SHP77 (cell line): ENCODE measurements at places on chromosomes 4 and X.
A peak's percentile ranks its signal among the peaks of the same experiment; 100 is the strongest.

DNA sequence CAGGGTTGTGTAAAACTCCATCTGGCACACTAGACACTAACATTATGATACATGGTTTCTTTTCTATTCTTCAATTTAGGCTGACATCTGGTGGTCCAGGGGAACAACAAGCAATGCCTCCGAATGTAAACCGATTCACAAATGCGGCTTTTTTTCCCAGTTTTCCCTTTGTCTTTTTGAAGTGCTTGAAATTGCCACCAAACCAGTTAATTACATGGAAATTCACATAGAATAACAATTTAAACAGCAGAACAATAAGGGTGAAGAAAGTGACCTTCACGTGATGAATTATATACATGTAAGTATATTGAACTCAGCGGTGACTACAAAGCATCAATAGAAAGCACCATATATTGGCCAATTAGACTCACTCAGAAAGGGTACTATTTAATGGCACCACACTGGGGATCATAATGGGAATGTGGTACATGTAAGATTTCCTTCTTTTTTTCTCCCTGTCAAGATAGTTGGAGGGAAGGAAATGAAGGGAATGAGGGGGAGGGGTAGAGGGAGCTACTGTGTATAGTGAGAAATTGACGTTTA is 103.9 kb downstream of the MMRN1 start:
- DNase-seq, result no peak

DNA sequence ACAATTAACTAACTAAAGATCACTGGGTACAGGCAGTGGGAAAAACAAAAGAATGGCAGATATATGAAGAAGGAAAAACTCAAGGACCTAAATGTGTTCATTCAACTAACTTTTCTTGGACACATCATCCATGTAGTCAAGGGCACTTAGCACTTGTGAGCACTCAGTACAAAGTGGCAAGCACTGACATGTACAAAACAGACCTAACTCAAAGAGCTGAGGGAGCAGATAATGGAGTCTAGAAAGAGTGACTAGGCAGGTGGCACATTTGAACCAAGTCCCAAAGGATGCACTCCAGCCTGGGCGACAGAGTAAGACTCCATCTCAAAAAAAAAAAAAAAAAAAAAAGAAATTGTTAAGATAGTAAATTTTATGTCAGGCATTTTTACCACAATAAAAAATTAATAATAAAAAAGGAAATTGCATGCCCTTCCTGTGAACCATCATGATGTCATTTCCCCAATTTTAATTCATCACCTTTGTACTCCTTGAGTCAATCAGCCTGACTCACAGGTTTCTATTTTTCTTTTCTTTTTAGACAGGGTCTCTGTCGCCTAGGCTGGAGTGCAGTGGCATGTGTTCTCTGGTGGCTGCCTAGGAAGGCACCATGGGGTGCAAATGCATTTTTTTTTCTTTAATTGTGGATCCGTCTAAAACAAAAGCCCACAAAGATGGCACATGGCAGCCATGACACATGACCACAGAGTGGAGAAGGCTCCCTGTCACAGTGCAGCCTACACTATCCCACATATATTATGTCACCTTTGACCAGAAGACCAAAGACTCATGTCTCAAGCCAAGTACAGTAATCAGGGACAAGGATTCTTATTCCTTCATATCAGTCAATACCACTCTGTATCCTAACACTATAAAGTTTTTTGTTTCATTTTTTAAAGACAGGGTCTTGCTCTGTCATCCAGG is 91.9 kb downstream of the CHST7 start:
- DNase-seq, result no peak

GRCh38 chr4:67049446-67049845 is 495.9 kb downstream of the CENPC start:
- DNase-seq, result no peak

DNA sequence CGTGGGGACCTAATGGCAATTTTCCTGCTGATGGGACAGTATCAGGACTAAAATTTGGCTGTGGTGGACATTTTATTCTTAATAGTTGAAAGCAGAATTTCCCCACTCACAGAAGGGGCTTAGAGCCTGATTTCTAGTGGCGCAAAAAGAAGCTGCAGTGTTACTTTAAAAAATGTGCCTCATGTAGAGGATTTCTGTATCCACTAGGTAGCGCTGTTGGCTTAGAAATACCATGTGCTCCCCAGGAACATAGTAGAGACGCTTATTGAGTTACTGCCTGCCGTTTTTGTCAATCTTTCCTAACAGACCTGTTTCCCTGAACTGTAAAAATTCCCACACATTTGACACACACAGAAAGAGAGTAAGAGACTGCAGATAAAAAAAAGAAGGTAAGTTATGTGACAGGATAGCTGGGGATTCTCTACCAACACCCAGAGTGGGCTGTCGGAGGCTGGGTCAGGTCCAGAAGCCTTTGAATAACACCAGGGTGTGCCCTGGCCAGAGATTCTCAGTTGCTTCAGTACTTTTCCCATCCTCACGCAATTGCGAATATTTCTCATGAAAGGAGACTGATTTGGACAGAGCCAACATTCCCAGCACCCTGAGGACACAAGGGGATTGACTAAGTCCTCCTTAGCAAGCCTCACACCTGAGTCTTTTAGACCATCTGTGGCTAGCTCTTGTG is 88.4 kb downstream of the ZXDA start:
- DNase-seq, result peak; percentile 68

DNA sequence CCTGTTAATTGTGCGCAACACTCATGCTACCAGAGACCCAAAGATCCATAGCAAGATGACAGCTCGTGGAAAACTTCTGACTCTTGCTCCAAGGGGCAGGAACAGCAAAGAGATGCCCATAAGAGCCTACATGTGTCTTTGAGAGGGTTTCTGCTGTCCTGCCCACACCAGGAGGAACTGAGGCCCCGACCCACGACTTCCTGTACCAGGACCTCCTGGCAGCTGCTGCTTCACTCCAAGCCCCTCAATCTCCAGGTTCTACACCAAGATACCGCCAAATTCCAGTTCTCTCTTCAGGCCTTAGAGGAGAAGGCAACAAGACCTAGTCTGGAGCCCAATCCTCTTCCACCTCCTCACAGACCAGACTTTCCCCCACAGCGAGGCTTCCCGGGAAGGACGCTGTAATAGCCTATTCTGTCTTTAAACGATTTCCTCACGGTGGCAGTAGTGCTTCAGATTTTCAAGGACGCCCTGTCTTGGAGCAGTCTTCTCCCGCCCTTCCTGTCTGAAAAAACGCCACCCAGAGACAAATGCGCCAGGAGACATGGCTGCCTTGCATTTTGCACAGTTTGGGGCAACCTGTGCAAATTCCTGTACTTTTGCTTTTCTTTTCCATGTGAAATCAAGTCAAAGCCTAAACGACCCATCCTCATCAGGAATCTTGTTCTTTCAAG is 230.2 kb upstream of the STK26 start:
- DNase-seq, result no peak

- no peak for DNase-seq
Measured at GRCh38 chr4:1170976-1171310, 1.4 kb downstream of the SPON2 start.

- no peak for DNase-seq
Measured at GRCh38 chr4:159791334-159791733, 688.5 kb downstream of the RAPGEF2 start.

DNA sequence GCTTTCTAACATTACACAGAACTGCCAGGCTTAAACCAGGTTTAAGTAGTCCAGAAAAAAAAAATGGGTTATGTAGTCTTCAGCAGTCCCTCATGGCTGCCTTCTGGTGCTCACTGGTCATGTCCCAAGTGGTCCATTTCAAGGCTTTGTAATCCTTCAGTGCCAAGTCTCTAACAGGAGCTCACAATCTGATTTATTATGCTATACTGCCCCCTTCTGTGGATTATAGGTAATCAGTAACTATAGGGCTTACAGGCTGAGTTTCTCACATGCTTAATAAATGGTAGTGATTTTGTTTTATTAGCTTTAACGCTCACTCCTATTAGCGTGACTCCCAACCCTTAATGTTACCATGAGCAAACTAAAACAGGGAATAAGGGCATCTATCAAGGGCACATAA is 92.5 kb upstream of the EDA2R start:
- DNase-seq, result peak; percentile 7

GRCh38 chrX:20767346-20767745 is 500.6 kb upstream of the RPS6KA3 start:
- no peak for DNase-seq

DNA sequence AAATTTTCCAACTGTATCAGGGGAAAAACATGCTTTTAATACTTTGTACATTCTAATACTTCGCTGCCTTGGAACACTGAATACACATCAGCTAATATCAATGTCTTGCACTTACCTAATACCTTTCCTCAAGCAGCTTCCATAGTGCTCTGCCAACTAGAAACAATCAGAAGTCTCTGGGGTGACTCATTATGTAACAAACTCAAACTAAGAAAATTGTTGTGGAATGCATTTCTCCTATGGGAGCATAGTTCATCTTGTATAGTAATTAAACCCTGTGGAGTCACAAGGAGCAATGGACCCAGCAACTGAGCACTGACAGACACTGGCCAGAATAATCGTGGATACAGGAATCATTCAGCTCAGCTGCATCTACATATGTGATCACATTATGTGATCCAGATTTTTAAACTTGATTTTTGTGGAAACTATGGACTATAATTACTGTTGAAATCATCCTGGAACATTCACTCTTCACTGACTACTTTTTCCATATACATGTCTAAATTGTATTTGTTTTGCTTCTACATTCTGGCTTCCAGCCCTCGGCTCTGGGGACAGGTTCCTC is 496.9 kb downstream of the TMA16 start:
- no peak for DNase-seq

GRCh38 chrX:153967536-153968224 is 3.9 kb downstream of the HCFC1 start:
- no peak for DNase-seq

- DNase-seq, result no peak
Measured at GRCh38 chr4:55512922-55513571, 33.7 kb downstream of the CLOCK start.

DNA sequence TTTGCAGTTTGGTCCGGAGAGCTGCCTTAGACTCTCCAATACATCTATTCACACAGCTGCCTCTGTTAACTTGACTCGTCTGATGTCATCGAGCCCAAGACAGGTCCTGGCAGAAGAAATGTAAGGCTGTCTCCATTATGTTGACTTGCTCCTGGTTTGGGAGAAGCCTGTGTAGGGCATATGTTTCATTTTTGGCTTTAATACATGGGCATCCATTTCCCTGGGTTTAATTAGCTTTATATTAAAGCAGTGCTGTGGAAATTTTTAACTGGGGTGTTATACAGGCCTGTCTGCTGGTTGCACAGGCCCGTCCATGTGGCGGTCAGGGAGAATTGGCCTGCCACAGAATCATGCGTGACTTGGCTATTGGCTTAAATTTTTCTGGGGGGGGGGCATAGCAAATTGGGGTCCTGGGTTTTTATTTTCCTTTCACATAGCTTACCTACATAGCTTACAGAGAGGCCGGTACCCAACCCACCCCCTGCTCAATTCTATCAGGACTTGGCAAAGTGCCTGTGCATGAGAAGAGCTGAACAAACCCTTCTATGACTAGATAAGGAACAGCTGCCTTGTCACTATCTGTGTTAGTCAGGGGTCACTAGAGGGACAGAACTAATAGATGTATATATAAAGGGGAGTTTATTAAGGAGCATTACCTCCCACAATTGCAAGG is 123.5 kb upstream of the WDR1 start:
- no peak for DNase-seq

DNA sequence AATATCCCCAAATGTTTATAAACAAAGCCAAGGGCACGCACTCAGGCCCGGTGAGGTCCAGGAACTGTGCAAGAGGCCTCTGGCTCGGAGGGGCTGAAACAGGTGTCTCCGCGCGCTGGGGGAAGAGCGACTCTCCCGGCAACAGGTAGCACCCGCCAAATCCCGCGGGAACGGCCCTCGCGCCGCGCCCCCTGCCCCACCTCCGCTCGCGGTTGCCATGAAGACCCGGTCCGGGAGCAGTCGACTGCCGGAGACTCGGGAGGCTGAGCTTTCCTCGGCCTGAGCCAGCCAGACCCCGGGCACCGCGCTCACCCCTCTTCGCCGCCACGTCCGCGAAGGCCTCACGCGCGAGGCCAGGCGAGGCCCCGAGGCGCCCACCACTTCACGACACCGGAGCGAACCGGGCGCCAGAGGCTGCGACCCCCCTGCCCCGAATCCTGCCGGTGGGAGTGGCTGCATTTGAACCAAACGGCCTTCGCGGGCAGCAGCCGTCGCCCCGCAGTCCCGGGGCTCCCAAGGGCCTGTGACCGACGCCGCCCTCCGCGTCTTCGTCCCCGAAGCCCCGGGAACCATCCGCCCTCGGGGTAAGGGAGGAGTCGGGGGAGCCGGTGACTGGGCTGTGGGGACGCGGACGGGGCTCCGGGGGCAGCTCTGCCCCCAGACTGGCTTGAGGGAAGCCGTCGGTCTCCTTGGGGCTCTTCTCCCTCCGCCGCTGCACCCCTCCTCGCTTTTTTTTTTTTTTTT is at the start of gene NSUN7:
NSUN7 (plus strand) TSS at position 239 of the 744 bp plus-strand sequence. CDS start 739 bp downstream, outside the sequence.
- DNase-seq, result peak; percentile 66

GRCh38 chr4:182745237-182745636 is 171.9 kb downstream of the DCTD start:
- peak; percentile 27 for DNase-seq

GRCh38 chr4:90852237-90852636 is 725.0 kb downstream of the CCSER1 start:
- no peak for DNase-seq

GRCh38 chr4:144627663-144628076 is 18.3 kb upstream of the HHIP start:
- DNase-seq, result no peak

GRCh38 chr4:178316211-178316610 is 874.0 kb upstream of the AGA start:
- peak; percentile 91 for DNase-seq

GRCh38 chr4:75916091-75916661 is 13.9 kb upstream of the PPEF2 start:
- peak; percentile 29 for DNase-seq

DNA sequence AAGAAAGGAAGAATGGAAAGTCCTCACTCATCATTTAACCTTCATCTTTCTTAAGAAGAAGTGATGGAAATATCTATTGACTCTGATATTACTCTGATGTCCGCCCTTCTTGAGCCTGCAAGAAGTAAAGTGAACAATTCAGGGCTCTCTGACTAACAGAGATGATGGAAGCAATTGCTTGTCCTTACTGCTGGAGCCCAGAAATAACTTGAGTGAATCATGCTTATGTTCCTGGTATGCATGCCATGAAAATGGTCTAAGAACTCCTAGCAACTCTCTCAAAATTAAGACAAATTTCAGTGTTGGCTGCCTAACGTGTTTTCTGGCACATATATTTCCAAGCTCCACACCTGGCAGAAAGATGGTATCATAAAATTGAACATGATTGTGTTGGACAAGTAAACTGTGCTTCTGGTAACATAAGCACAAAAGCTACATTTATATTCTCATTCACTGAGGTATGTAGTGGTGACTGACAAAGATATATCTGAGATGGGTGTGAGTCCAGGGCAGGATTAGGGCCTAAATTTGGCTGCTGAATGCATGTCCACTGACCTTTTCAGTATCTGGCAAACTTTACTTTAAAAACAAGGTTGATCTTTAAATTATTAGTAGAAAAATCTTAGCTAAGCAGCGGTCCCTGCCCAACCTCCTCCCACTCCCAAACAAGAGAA is 109.2 kb upstream of the OTUD4 start:
- no peak for DNase-seq
